ENCODE measurements at places on chromosomes 3 and 15.
A peak's percentile ranks its signal among the peaks of the same experiment; 100 is the strongest.

GRCh38 chr3:145865399-145866018 is 295.5 kb downstream of the PLOD2 start:
- no peak for DNase-seq

GRCh38 chr3:74617776-74618175 is 3.3 kb upstream of the CNTN3 start:
- no peak for DNase-seq

DNA sequence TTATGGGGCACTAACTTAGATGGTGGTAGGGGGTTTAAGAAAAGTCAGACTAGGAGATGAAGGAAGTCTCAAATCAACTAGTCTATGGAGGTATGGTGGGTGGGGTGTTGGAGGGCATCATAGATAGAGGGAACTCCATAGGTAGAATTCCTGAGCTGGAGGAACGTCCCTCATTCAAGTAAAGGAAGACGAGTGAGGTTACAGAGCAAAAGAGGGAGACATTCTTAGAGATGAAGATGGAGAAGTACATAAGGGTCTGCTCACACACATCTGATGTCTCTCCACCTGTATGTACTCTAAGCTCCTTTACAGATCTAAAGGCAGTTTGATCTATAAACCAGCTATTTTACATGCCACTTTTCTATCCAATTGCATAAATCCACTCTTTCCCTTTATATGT is 1.4 kb downstream of the PLSCR1 start:
- no peak for DNase-seq

- DNase-seq, result no peak
Measured at GRCh38 chr3:64344721-64345207, 119.5 kb upstream of the PRICKLE2 start.

DNA sequence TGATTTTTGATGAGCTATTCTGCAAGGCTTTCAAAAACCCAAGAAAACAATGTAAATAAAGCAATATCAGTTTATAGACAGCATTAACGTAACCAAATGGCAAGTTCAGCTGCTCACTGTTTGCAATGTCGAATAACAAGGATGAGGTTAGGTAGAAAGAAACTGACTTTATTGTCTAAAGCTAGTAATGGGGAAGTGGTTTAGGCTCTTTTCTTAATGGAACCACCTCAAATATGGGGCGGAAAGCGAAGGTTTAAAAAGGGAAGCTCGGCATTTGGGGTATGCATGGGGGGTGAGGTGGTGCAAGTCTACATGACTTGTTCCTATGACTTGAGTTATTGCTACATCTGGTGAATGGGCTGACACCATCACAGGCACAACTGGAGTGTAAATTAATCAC is 1060.2 kb downstream of the NSUN3 start:
- DNase-seq, result no peak

- no peak for DNase-seq
Measured at GRCh38 chr15:66261056-66261455, 7.5 kb upstream of the MEGF11 start.

GRCh38 chr3:127902486-127902885 is 12.5 kb upstream of the KBTBD12 start:
- no peak for DNase-seq

- no peak for DNase-seq
Measured at GRCh38 chr3:65005486-65005885, 317.7 kb upstream of the ADAMTS9 start.

GRCh38 chr3:54988838-54989630 is 61.2 kb upstream of the LRTM1 start:
- DNase-seq, result peak; percentile 65

DNA sequence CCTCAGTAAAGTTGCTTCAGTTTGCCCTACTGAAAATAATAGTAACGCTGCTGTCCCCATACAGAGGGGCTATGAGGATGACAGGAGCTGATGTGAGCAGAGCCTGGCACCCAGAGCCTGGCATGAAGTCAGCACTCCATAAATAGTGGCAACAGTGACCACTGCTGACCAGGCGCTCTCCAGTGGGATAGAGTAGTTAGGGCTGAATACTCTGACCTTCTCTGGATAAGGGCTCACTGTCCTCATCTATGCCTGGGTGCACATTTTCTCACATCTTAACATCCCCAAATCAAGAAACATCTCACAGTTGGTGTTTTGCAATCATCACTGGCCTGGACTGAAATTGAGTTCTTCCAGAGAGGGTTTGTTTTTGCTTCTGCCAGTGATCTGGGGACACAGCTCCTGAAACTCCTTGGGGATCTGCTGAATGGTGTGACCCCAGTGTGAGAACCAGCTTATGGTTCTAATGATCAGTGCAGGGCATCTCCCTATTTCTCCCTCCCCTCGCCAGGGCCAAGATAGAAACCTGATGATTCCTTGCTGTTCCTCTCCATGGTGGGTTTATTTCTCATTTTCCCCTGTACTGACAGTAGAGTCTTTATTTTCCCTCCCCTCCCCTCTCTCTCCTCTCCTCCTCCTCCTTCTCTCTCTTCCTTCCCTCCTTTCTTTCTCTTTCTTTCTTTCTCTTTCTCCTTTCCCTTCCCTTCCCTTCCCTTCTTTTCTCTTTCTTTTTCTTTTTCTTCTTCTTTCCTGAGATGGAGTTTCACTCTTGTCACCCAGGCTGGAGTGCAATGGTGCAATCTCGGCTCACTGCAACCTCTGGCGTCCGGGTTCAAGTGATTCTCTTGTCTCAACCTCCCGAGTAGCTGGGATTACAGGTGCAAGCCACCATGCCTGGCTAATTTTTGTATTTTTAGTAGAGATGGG is 3.5 kb upstream of the PCSK6 start:
- DNase-seq, result no peak

DNA sequence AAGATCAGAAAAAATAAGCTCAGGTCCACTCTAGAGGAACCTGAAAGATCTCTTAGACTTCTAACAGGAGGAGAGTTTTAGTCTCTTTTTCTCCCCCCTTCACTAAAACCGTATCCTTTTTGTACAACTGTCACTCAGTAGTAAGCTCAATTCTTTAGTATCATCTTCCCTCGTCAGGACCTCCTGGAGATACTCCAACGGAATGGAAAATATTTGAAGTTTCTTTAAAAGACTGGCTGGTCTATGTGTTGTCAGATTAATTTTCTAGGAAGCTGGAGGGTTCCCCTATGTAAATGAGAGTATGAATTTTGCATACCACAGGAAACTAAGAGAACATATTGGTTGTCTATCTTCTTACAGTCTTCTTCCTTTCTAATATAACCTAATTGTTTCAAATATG is 747.7 kb upstream of the CBLB start:
- no peak for DNase-seq

DNA sequence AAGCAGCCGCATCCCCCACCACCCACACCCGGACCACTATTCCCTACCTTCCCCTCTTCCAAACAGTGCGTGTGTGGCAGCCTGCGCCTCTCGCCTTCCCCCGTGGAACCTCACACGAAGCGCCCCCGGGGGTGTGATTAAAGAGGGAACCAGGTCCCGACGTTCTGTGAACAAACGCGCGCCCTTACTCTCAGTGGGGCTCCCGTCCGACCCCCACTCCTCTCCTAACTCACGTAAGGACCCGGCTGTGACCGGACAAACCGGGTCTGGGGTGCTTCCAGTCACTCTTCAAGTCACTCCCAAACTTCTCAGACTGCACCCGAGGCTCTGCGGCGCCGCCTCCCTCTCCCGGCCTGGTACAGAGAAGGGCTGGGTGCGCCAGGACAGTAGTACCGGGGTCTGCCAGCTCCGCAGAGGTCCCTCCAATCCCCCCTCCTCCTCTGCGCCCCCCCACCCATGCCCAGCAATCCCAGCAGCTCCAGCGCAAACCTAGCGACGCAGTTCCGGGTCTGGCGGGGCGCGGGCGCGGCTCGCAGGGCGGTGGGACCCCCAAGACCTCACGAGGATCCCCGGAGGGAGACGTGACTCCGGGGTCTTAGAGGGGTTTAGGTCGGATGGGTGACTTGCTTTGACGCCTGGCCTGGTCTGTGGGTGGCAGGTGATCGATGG is 574 bp downstream of the DUOXA1 start:
- DNase-seq, result no peak

DNA sequence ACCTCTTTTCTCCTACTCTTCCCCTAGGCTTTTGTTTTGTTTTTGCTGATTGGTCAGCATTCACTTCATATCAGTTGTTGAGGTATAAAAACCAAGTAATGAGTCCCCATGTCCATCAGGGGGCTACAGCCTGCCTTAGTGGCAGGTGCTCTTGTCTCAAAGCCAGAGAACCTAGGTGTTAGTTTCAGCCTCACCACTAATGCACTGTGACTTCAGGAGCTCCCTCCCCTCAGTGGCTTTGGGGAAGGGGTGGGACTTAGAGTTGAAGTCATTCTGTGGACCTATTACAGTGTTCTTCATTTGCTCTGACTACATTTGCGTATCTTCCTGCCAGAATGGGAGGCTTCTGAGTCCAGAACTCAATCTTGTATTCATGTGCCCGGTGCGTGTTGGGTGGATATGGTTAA is 41.6 kb downstream of the NR2C2 start:
- no peak for DNase-seq

DNA sequence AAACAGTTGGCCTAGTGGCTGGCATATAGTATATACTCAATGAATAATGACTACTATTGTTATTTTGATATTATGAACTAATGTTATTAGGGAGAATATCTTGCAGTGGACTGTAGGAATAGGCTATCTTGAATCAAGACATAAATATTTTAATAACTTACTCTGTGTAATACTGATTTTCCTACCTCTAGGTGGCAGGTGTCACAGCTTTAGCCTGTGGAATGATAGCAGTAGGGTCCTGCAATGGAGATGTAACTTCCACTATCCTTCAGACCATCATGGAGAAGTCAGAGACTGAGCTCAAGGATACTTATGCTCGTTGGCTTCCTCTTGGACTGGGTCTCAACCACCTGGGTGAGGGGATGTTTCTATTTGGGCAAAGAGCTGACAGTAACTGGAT is 6.5 kb downstream of the PSMD2 start:
- no peak for DNase-seq

GRCh38 chr15:68479870-68480269 is 47.9 kb upstream of the ITGA11 start:
- DNase-seq, result no peak

- DNase-seq, result peak; percentile 78
Measured at GRCh38 chr3:11582191-11582968, 61.3 kb downstream of the VGLL4 start.

GRCh38 chr15:35746121-35746520 is 200.2 kb upstream of the DPH6 start:
- no peak for DNase-seq

DNA sequence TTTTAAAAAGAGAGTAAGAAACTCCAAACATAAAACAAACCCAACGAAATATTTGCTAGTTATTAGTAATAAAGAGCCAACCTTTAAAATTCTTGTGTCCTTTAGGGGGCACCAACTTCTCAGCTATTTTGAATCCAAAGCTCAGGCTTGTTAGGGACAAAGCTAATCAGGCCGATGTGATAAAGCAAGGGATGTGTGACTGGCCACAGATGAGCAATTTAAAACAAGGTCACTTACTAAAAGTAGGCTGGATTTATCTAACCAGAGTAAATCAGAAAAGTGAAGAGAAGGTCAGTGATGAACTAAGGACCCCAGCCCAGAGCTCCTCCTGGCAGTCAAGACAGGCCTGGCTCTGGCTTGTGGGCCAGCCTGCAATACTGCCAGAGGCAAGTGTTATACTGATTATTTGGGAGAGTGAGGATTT is 108.5 kb downstream of the CYP19A1 start:
- DNase-seq, result no peak

- DNase-seq, result no peak
Measured at GRCh38 chr15:64009798-64010261, 36.5 kb downstream of the DAPK2 start.

- DNase-seq, result no peak
Measured at GRCh38 chr15:78010067-78010466, 67.4 kb downstream of the TBC1D2B start.

GRCh38 chr15:42602501-42602900 is 27.1 kb downstream of the STARD9 start:
- DNase-seq, result no peak

DNA sequence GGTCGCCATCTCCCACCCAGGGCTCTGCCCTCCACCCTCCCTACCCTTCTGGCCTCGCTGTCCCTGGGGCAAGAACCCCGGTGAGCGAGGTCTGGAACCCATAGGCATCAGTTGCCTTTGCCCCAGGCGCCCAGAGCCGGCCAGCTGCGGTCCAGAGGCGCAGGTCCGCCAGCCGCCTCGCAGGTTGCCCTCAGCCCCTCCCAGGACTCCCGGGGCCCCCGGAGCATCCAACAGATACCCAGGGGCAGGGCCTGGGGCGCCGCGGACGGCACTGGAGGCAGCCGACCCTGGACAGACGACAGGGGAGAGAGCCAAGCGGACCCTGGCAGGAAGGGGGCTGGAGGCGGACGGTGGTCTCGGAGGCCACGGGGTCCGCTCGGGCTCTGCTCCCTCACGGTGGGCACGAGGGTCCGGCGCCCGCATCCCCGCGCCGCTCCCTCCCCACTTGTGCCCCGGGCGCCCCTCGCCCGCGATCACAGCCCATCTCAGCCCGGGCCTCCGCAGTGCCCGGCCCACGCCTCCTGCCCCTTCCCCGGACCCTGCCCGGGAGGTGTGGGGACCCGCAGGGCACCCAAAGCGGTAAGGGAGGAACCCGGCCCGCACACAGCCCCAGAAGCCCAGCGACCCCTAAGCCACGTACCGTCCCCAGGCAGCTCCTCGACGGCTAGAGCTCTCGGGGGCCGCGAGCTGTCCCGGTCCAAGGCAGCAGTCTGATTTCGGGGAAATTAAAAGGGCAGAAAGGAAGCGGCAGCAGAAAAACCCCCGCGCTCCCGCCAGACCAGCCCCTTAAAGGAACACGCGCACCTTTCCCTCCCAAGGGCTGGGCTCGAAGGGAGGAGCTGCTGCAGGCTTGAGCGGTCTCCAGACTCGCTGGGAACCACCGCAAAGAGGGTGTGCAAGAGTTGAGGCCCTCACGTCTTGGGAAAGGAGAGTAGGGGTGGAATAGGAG is at the start of gene HAPLN3:
HAPLN3 (minus strand) TSS at position 726 of the 949 bp plus-strand sequence. CDS start 8,246 bp downstream, outside the sequence.
- no peak for DNase-seq

DNA sequence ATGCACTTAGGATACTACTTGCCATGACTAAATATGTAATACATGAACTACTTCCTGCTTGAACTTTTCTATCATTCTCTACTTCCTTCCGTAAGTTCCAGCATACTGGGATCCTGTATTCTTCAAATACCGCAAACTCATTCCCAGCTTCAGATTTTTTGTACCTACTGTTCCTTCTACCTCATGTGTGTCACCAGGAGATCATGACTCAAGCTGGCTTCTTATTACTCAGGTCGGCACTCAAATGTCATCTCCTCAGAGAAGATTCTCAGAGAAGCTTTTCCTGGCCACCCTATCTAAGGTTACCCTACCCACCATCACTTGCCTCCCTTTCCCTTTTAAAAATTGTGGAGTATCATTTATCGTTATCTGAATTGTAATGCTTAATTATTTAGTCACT is 66.7 kb downstream of the RFX7 start:
- no peak for DNase-seq
